GM12878 (cell line): ENCODE measurements at places on chromosomes 13 and 19. TPM values are rescaled to one million over a fixed set of nuclear protein-coding genes. Genes with fewer than 3 reads are reported as not detected.

- no peaks in the 10 kb centered on the region for H3K4me1 ChIP-seq
- no peaks in the 10 kb centered on the region for H3K36me3 ChIP-seq
- DNase-seq: no peak
- no peak overlapping the region for H3K27ac ChIP-seq
- no peak overlapping the region for H3K4me3 ChIP-seq
Observed at GRCh38 chr19:52516191-52516590, 11.3 kb upstream of the ZNF808 start.

DNA sequence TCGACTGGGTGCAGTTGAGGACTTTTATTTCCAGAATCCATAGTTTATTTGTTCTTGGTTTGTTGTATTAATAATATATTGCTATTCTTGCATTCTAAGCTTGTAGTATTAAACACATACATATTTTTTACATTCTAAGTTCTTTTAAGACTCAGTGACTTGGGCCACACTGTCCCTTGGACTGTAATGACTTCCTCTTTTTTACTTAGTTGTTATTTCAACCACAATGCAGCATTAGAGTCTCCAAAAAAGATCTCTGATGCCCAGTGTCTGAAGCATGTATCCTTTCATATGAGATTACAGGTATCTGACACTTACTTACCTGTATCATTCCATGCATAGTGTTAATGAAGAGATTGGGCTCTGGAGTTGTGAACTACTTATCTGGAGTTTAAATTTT is 864.9 kb upstream of the PCDH20 start:
- H3K4me1 ChIP-seq: no peaks in the 10 kb centered on the region
- DNase-seq: peak; percentile 3
- no peak overlapping the region for H3K27ac ChIP-seq

GRCh38 chr13:29423050-29423449 is 172.4 kb downstream of the SLC7A1 start:
- no peak overlapping the region for H3K27ac ChIP-seq
- H3K4me3 ChIP-seq: no peak overlapping the region
- no peaks in the 10 kb centered on the region for H3K27me3 ChIP-seq
- H3K36me3 ChIP-seq: no peaks in the 10 kb centered on the region
- no peak for DNase-seq
- no peaks in the 10 kb centered on the region for H3K4me1 ChIP-seq

NLRP4 gene
- not detected in 2 replicates for total RNA-seq

SBK3 gene
- not detected in 2 replicates for total RNA-seq

MTUS2 gene
- not detected in 2 replicates for total RNA-seq
